ENCODE measurements at places on chromosomes 13 and 19.
A peak's percentile ranks its signal among the peaks of the same experiment; 100 is the strongest.

GRCh38 chr13:24668511-24668910 is 11.7 kb upstream of the ATP12A start:
- no peak for DNase-seq

GRCh38 chr19:5341448-5341820 is 822 bp upstream of the PTPRS start:
- no peak for DNase-seq

DNA sequence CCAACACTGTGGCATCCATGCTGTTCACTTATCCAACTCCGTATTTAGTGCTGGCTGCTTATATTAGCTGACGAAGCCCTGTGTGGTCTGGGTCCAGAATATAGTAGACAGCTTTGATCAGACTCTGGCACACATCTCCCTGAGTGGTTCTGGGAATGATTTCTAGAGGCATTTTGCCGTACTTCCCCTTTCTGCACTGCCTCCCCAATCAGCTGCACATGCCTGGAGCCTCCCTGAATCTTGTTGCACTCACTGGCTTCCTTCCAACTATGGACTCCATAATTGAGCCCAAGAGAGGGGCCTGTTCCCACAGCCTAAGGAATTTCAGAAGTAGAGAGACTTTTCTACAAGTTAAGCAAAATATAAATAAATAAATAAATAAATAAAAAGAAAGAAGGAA is 30.4 kb upstream of the PCDH8 start:
- DNase-seq, result no peak

- no peak for DNase-seq
These were observed 199.3 kb downstream of the KCNRG start for GRCh38 chr13:50214514-50214913.

- DNase-seq, result no peak
These were observed 77.0 kb downstream of the STARD13 start for GRCh38 chr13:33208290-33209220.

- no peak for DNase-seq
These were observed 30.9 kb downstream of the NUMBL start for GRCh38 chr19:40659566-40659965.

DNA sequence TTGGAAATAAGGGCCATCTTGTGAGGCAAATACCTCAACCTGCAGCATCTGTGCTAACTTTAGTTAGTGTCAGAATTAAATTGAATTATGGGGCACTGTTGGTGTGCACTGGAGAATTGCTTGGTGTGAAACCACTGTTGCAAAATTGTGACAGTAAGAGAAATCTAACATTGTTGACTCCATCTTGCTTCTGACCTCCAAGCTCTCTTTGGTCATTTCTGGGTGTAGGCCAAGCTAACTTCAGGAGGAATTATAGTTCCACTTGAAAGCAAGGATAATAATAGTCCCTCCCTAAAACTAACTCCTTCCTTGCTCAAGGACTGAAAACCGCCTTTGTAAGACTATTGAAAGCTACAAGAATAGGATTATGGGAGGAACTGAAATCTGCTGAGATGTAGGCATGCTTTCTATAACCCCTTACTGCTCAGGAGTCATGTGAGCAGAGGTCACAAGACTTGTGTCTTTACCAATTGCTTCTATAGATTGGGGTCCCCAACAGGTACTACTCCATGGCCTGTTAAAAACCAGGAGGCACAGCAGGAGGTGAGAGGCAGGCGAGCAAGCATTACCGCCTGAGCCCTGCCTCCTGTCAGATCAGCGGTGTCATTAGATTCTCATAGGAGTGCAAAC is 24.9 kb upstream of the GAS6 start:
- DNase-seq, result no peak

GRCh38 chr13:43222086-43222485 is 198.7 kb downstream of the DNAJC15 start:
- no peak for DNase-seq

DNA sequence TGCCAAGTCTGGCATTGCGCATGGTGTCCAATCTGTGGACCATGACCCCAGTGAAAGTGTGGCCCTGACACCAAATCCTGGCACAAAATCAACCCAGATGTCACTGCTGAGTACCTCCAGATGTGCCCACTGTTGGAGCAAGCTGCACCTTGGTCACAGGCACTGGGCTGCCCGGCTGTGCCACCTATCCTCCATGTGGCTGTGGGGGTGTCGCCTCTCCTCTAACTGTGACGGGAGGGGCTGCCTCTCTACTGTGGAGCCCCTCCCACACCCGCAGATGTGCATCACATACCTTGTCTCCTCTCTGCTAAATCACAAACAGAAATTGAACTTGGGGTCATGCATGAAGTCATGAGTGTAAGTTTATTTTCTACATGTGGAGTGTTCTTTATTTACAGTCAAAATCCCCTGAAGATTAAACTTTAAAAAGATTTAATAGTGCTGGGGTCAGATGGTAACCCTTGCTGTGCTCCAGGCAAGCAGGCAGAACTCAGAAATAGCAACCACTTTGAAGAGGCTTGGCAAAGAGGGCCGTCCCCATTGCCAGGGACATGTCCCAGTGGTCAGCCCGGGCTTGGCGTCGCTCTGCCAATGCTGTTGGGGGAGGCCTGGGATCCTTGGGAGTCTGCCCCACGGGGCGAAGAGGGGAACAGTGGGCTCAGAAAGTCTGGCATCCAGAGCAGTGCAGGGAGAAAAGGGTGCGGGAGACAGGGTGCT is 46.4 kb upstream of the ZNF536 start:
- no peak for DNase-seq

- no peak for DNase-seq
These were observed 2.8 kb upstream of the IFI30 start for GRCh38 chr19:18170714-18171255.

- peak; percentile 38 for DNase-seq
These were observed 118.4 kb downstream of the RAB20 start for GRCh38 chr13:110442930-110443621.

DNA sequence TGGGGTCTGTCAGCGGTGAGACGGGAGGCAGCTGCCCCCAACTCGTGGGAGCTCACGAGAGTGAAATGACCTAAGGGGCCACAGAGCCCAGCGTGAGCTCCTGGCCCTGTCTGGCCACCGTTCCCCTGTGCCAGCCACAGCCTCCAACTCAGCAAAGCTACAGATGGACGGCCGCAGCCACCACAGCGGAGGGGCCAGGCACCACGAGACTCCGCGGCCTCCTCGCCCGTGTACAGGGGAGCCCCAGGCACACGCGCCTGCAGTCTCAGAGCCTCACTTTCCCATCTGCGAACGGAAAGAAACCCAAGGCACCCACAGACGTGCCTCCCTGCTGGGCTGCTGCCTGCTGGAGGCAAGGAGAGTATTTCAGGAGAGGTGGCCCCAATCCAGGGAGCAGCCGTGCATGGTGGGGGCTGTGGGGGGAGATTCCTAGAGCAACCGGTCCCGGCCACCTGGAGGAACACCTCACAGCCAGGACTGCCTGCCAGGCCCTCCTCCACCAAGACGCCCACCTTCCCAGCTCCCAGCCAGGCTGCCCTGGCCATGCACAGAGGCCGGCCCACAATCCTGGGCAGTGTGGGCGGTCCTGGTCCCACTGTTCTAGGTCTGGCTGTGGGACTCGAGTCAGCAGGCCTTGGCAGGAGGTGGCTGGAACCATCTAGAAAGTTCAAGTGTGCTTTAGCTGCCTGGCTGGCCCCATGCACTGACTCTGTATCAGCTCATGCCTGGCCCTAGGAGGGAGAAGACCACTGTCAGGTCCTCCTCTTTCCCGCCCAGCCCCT is 1.9 kb downstream of the MKNK2 start:
- DNase-seq, result no peak

Data from kidney capillary endothelial cell (primary cell).